Right renal pelvis (tissue), 4 donors: ENCODE measurements at places on chromosomes 5 and 9.

GRCh38 chr5:93571114-93571949, 9.7 kb downstream of the NR2F1-AS1 start:
- no peak for DNase-seq

DNA sequence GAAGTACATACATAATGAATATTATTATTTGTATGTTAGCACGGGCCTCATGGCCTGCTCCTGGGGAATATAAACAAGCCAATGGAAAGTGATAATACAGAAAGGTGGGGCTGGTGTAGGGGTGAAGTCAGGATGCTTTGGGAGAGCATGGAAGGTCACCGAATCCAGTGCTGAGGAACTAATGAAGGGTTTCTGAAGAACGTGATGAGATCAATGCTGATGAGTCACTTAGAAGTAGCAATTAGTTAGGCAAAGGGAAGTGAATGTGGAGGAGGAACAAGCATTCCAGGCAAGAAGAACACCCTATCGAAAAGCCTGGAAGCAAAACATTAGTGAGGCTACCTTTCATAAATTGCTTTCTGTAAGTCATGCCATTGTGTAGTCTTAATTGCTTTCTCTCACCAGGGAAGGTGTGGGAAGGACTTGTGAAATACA, 2.1 kb downstream of the ANXA1 start:
- no peak for DNase-seq

DNA sequence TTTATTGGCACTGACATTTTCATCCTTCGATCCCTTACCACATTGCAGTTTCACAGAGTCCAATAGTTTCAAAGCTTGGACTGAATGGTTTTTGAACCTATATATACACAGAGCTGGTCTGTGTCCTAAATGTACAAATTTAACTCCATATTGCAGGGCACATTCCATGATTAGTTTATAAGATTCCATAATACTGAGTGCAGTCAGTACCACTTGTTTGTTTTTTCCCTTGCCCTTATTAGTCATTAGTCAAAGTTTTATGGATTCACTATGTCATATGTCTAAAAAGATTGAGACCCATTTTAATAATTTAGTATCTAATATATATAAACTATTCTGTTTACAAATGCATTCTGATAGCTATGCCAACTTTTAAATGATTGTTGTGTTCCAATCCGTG, 654.8 kb upstream of the MEF2C start:
- no peak for DNase-seq

GRCh38 chr9:125477089-125477544, 215.5 kb downstream of the GAPVD1 start:
- DNase-seq = no peak

DNA sequence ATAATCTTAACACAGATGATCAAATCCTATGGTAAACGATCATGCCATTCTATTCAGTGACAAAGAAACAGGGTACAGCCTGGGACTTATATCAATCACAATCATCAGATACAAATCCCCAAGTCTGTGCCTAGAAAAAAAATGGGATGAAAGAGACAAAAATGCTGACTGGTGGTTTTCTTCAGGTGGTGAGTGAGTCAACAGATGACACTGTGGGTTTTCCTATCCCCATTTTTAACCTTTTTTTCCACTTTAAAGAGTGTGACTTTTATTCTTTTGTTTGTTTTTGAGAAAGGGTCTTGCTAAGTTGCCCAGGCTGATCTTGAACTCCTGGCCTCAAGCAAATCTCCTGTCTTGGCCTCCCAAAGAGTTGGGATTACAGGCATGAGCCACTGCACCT, 3.2 kb downstream of the CIZ1 start:
- no peak for DNase-seq

DNA sequence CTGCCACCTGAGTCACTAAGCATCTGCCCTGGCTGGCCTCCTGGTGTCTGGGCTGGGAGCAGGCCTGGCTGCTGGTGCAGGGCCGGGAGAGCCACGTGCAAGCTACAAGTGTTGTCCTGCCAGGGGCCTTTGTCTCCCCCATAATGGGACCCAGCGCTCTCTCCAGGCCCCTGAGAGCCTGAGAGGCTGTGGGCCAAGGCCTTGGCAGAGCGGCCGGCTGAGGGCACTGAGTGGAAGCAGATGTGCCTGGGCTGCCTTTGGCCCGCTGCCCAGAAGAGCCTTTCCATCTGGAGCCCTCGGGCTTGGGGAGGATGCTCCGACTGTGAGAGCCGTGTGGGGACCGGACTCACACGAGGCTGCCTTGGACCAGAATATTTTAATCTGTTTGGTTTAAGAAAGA, 185.5 kb downstream of the RGS3 start:
- DNase-seq = no peak

- DNase-seq = no peak
Observed at GRCh38 chr5:148474025-148474511, 90.3 kb downstream of the FBXO38 start.
